ENCODE measurements at places on chromosomes 13 and 19. TPM values are rescaled to one million over a fixed set of nuclear protein-coding genes. Genes with fewer than 3 reads are reported as not detected.

GRCh38 chr13:21106089-21106488, 44.7 kb upstream of the LATS2 start:
- no peaks in the 10 kb centered on the region for H3K4me1 ChIP-seq
- no peak overlapping the region for H3K27ac ChIP-seq
- no peaks in the 10 kb centered on the region for H3K36me3 ChIP-seq
- no peak for DNase-seq
- no peak overlapping the region for H3K4me3 ChIP-seq

DNA sequence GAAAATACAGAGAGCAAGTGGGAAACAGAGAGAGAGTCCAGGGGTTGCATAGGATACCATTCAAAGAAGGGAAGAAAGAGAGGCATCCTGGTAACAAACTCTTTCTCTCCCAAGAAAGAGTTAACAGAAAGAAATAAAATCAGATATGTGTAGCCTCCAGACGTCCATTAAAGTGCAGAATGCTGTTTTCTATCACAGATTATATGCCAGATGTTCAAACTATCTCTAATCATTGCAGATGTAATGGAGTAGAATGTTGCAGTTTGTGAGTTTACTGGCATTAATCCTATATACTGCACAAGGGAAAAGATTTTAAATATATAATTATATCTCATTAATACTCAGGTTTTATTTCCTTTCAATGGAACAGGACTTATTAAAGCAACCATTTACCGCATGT, 369.4 kb downstream of the ZNF536 start:
- DNase-seq, result no peak
- no peaks in the 10 kb centered on the region for H3K36me3 ChIP-seq
- no peaks in the 10 kb centered on the region for H3K4me1 ChIP-seq
- H3K4me3 ChIP-seq, result no peak overlapping the region

DNA sequence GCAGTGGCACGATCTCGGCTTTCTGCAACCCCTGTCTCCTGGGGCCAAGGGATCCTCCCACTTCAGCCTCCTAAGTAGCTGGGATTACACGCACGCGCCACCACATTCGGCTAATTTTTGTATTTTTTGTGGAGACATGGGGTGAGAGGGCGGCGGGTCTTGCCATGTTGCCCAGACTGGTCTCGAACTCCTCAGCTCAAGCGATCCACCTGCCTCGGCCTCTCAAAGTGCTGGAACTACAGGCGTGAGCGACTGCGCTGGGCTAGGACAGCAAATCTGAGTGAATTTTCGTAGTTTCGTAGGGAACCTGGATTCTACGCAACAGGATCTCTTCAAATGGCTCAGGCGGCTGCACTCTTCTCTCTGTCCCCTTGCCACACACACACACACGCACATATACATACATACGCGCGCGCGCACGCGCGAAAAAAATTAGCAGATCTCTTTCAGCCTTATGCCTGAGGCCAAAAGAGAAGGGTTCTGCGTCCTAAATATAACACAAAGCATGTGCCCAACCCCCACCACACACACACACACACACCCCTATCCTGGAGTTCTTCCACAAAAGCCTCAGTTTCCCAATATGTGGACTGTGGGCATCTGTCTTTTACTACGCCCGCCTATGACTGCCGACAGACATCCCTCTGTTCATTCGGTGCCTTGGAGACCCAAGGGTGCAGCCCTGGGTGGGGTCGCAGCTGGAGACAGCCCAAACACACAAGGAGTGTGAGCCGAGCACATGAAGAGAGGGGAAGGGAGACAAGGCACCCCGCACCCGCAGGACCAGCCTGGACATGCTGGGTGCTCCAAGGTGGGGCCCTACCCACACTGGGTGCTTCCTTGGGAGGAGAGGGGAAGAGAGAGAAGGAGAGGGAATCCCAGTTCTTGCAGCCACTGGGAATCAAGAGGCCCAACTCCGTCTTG, 616 bp downstream of the PINLYP start:
- H3K27ac ChIP-seq, result peak overlapping the region; percentile 43
- no peak for DNase-seq
- no peaks in the 10 kb centered on the region for H3K36me3 ChIP-seq
- peak overlapping the region; percentile 5 for H3K4me3 ChIP-seq

- no peak overlapping the region for H3K4me3 ChIP-seq
- no peak for DNase-seq
- no peak overlapping the region for H3K27ac ChIP-seq
- H3K36me3 ChIP-seq, result no peaks in the 10 kb centered on the region
- H3K27me3 ChIP-seq, result no peaks in the 10 kb centered on the region
Measured at GRCh38 chr13:76533251-76533650, 353.0 kb downstream of the KCTD12 start.

GRCh38 chr13:47480121-47480520, 521.0 kb downstream of the SUCLA2 start:
- no peaks in the 10 kb centered on the region for H3K36me3 ChIP-seq
- H3K27ac ChIP-seq, result no peak overlapping the region
- H3K4me3 ChIP-seq, result no peak overlapping the region
- no peaks in the 10 kb centered on the region for H3K4me1 ChIP-seq
- DNase-seq, result no peak

- no peak overlapping the region for H3K4me3 ChIP-seq
- no peak for DNase-seq
- H3K4me1 ChIP-seq, result no peaks in the 10 kb centered on the region
Measured at GRCh38 chr13:26370553-26370952, 116.6 kb downstream of the CDK8 start.

DNA sequence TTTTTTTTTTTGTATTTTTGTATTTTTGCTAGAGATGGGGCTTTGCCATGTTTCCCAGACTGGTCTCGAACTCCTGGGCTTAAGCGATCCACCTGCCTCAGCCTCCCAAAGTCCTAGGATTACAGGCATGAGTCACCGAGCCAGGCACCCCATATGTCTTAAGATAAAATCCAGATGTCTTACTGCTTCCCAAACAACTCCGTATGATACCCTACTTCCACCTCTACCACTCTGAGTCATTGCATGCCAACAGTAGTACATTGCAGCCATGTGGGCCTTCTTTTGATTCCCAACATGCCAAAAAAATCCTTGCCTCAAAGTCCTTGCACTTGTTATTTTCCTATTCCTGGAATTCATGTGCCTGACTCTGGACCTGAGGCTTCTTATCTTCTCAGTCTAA, 799.2 kb downstream of the GPC5 start:
- no peak for DNase-seq
- H3K4me3 ChIP-seq, result no peak overlapping the region
- H3K27me3 ChIP-seq, result no peaks in the 10 kb centered on the region
- H3K36me3 ChIP-seq, result no peaks in the 10 kb centered on the region

GRCh38 chr13:106656186-106656585, 88.2 kb upstream of the ARGLU1 start:
- DNase-seq, result no peak
- H3K4me1 ChIP-seq, result no peaks in the 10 kb centered on the region
- H3K27me3 ChIP-seq, result peaks cover 4% of the 10 kb centered on the region

DNA sequence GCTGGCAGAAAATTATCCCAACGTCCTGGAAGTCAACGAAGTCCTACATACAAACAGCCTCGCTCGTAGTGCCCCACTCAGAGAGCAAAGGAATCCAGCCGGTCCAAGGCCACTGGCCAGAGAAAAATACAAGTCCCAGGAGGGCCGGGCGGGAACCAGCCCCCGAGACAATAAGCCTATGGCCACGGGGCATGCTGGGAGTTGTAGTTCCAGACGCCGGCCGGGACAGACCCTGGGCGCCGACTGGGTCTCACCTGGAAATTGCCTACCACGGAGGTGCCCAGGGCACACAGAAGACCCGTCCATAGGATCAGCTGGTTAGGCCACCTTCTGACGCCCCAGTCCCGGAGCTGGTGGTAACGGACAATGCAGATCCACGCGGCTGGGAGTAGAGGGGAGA, 5.4 kb downstream of the TMEM150B start:
- no peak overlapping the region for H3K27ac ChIP-seq
- no peaks in the 10 kb centered on the region for H3K27me3 ChIP-seq
- no peaks in the 10 kb centered on the region for H3K36me3 ChIP-seq
- peak; percentile 60 for DNase-seq
- no peak overlapping the region for H3K4me3 ChIP-seq

DNA sequence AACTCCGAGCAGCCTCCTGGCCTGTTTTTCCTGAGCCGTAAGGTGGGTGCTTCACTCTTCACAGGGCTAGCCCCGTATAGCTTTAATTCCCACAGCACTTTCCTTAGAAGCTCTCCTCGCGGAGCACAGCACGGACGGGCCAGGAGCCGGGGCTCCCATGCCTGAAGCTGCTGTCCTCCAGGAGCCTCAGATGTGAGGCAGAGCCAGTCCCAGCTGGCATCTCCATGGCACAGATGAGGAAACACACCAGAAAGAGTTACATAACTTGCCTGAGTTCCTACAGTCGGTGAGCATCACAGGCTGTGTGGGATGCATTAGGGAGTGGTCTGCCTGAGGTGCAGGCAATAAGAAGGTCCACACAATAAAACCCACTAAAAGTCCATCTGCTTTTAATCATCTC, 118.5 kb downstream of the ATP8A2 start:
- no peaks in the 10 kb centered on the region for H3K36me3 ChIP-seq
- no peaks in the 10 kb centered on the region for H3K27me3 ChIP-seq
- H3K4me3 ChIP-seq, result no peak overlapping the region

DNA sequence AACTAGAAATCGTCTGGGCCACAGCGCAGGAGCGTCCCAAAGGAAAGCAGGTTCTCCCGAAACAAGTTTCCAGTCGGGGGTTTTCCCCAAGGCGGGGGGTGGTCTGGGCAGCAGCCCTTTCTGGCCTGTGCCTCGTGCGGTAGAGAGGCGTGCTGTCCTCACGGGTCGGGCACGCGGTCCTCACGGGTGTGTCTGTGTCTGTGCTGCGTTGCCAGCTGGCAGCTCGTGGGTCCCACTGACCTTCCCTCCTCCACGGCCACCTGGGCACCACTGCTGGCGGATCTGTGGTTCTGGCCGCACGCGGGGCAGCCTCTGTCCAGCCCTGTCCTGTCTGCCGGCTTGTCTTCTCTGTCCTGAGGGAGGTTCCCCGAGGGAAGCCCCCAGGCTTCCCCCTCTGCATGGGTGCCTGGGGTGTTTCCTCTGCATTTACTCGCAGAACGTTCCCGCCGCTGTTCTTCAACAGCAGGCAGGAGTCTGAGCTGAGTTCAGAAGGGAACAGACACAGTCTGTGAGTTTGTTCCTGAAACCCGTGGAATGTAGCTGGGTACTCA, 98.2 kb upstream of the MCF2L start:
- no peak overlapping the region for H3K4me3 ChIP-seq
- H3K27me3 ChIP-seq, result no peaks in the 10 kb centered on the region
- H3K36me3 ChIP-seq, result peaks cover 3% of the 10 kb centered on the region
- no peaks in the 10 kb centered on the region for H3K4me1 ChIP-seq

DNA sequence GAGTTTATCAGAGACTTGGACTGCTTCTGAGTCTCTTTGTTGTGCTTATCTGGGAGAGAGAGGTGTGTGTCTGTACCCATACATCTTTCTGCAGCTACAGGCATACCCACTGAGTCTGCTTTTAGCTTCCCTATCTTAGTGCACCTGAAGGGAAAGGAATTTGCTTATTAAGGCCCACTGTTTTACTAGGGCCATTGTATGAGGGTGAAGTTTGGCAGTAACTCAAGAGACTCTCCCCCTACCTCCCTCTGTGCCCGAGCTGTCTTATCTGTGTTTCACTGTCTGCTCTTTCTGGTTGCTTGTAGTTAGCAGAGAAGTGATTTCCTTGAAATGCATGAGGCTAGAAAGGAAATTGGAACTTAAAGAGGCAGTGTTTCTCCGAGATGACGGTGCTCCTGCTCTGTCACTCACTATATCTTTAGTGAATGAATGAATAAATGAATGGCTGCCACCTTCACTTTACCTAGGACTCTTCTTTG, 678 bp upstream of the CD33 start:
- H3K27ac ChIP-seq, result no peak overlapping the region
- no peaks in the 10 kb centered on the region for H3K27me3 ChIP-seq
- DNase-seq, result no peak
- no peaks in the 10 kb centered on the region for H3K36me3 ChIP-seq

GRCh38 chr19:7811989-7812388, 18.0 kb upstream of the EVI5L start:
- no peak for DNase-seq
- H3K27ac ChIP-seq, result no peak overlapping the region

- H3K27me3 ChIP-seq, result peaks cover 16% of the 10 kb centered on the region
- no peak for DNase-seq
- H3K27ac ChIP-seq, result no peak overlapping the region
Measured at GRCh38 chr13:35475212-35475959, 1.1 kb downstream of the MAB21L1 start.

DNA sequence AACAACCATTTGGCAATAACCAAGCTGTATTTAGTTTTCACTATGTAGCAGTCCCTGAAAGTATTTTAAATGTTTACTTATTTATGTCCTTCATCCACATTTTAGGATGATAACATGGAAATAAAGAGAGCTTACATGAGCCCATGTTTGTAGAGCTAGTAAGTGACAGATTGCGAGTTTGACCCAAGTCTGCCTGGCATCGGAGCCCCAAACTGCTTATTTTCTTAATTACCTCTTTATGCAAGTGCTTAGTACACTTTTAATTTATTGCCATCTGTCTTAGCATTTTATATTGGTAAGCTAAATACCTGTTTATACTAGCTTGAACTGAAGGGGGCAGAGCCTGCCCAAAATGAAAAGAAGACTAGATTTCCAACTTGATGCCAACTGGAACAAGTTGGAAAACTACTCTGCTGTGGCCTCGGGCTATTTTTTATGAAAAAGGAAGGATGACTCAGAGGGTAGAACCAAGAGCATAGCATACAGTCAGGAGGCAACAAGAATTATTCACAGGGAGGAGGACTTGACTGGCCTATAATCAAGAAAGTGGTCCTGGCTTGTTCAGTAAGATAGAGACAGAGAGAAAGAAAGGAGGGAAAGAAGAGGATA, 150.2 kb downstream of the NDFIP2 start:
- DNase-seq, result no peak
- no peaks in the 10 kb centered on the region for H3K36me3 ChIP-seq
- H3K27me3 ChIP-seq, result no peaks in the 10 kb centered on the region
- no peak overlapping the region for H3K27ac ChIP-seq
- no peaks in the 10 kb centered on the region for H3K4me1 ChIP-seq

Gene ZNF180
- 5.5 TPM for total RNA-seq

Gene MBD3L2
- total RNA-seq, result not detected

Gene GGACT
- total RNA-seq, result 4.9 TPM

Gene CD37
- 2.9 TPM for total RNA-seq

Gene ZNF546
- total RNA-seq, result 4.9 TPM

Gene CYP2A7
- total RNA-seq, result 7.4 TPM

Gene ZNF439
- total RNA-seq, result 2.4 TPM

Gene POLR1G
- total RNA-seq, result 1.9 TPM

Measured in liver (tissue), 10 donors.